ENCODE measurements at places on chromosomes 3 and 15.
A peak's percentile ranks its signal among the peaks of the same experiment; 100 is the strongest.

DNA sequence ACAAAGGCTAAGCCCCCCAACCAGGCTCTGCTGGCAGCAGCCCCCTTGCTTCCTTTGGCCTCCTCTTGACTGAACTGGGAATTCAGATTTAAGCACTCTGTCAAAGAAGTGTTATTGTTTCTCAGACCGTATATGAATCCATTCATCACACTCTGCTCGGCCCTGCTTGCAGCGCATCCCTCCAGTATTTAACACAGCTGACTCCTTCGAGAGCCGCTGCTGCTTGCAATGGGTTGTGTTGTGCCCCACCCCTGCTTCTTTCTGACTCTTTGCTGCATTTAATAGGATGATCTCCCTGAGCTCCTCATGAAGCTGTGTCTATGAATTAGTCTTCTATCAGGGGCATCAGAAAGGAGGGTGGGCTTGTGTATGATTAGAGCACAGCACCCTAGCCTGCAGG, 31.2 kb downstream of the C3orf20 start:
- DNase-seq = no peak

DNA sequence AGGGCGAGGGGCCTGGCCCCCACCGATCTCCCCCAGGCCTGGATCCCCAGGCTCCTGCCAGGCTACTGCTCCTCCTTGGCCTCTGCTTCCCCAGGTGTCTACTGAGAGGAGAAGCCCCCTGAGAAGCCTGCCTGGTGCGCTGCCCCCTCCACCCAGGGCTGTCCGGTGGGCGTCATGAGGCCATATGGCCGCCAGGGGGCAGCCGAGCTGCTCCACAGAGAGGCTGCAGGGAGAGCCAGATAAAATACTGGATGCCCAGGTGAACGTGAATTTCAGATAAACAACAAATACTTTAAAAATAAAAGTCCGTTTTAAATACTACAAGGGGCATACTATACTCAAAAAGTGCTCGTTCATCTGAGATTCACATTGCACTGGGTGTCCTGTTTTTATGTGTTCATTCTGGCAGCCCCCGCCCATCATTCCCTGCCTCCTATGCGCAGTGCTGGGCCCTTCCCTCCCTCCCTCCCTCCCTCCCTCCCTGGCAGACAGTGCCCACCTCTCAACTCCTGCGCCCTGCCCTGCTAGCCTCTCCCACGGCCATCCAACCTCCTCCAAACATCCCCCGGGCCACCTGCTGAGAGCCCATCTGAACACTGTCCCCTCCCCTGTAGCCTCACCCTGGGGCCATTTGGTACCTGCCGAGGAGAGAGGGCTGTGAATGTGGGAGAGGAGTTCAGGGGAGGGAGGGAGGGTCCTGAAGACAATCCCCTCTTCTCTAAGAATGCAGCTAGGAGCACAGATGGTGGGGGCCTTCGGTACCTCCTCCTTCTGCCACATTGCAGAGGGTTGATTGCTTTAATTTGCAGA, 29.6 kb downstream of the PSTPIP1 start:
- peak; percentile 42 for DNase-seq

DNA sequence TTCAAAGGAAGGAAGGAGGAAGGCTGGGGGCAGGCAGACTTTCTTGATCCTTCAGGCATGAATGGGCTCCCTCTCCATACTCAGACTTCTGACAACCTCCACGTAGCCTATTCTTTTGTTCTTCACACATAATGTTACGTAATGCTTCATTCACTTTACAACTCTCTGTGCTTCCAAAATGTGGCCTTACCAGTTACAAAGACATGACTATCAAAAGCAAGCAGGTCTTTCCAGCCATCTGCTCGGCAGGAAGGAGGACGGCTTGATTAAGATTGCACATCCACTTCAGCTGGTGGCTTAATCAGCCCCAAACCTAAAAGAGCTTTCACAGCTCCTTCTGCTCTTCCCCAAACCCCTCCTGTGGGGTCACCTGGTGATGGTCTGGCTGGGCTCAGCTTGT, 263.2 kb downstream of the XXYLT1 start:
- no peak for DNase-seq

DNA sequence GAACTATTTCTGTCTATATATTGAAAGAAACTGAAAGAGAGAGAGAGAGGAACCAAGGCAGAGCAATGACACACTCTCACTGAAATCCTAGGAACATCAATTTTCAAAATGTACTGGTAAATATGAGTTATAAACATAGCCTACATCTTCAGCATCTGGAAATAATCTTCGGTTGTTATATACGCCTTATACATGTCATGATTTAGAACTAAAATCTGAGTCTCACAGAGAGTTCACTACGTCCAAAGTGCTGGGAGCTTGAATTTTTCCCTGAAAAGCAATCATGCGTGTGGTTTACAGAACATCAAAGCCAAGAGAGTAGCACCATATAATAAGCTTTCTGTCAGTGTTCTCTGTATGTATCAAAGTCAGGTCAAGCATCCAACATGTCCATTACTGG, 420.0 kb upstream of the CBLB start:
- no peak for DNase-seq

DNA sequence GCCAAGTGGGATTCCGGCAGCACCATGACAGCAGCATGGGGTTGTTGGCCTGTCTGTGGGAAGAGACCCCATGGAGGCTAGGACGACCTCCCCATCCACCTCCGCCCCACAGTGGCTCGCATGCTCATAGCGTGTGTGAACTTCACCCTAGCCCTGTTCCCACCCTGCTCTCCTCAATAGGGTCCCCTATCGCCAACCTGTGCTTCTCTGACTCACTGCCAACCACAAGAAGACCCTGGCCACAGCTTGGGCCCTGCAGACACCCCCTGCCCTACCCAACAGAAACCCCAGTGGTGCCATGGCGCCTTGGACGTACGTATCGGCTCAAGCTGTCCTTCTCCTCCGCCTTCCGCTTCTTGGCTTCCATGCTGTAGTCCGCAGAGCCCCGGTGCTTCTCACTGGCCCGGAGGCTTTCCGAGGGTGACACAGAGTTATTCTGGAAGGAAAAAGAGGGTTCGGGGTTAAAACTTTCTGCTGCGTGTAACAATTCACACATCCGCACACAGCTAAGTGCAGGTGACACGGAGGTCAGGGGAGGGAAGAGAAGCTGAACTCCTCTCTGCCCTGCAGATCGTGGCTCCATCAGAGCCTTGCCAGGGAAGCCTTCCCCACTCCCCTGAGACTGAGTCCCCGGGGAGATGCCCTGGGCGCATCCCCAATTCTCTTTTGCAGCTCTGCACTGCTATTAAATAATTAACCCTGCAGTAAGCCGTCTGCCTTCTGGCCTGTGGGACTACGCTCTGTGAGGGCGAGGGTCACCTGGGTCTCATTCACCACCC, 37.3 kb downstream of the TLE3 start:
- DNase-seq = no peak

GRCh38 chr15:60842694-60843093, 363.8 kb upstream of the ICE2 start:
- no peak for DNase-seq

DNA sequence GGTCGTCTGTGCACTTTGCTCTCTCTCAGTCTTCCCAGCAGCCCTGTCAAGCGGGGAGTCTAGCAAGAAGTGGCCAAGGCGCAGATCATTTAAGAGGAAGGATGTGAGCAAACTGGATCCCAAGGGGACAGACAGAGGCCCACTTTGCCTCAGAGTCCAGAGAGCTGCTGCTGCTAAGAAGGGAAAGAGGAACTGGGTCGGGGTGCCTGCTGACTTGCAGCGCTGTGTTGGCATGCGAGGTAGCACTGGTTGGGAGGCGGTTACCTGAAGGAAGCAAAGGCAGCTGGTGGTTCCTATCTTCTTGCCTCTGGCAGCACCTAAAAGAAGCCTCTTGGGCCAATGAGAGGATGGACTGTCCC, 28.1 kb downstream of the SMAD3 start:
- DNase-seq = no peak

GRCh38 chr3:90056281-90057032, 949.0 kb downstream of the EPHA3 start:
- DNase-seq = no peak

DNA sequence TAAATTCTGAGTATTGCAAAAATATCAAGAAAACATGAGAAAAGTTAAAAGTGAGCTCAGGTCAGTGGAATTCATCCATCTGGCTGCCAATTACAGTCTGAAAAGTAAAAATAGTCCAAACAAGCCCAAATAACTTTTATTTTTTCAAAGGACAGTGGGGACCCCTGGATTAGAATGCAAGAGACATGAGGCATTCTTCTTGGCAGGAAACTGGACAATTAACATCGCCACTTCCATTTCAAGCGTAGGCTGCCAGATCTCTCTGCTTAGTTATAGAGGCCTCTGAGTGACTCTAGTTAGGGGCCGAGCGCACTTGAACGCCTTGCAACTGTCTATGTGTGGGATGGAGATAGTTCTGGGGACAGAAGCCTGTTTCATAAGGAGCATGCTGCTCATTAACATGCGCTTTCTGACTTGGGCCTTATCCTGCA, 189.1 kb downstream of the GHSR start:
- DNase-seq = no peak

GRCh38 chr3:126321490-126321889, 35.7 kb downstream of the KLF15 start:
- DNase-seq = no peak

GRCh38 chr3:103056542-103056941, 621.7 kb downstream of the ZPLD1 start:
- DNase-seq = no peak

GRCh38 chr3:72088486-72089025, 303.6 kb upstream of the PROK2 start:
- DNase-seq = no peak

DNA sequence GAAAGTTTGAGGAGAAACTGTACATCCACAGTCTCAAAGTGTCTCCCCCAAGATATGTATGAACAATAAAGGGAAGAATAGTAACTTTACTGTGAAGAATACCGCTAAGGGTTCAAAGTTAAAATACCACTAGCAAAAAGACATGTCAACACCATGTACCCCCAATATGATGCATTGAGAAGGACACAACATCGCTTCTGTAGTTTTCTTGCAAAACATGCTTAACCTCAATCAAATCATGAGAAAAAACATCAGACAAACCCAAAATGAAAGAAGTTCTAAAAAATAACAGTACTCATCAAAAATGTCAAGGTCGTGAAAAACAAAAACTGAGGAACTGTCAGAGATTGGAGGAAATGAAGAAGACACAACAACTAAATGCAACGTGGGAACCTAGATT, 3.6 kb downstream of the HERC1 start:
- no peak for DNase-seq

DNA sequence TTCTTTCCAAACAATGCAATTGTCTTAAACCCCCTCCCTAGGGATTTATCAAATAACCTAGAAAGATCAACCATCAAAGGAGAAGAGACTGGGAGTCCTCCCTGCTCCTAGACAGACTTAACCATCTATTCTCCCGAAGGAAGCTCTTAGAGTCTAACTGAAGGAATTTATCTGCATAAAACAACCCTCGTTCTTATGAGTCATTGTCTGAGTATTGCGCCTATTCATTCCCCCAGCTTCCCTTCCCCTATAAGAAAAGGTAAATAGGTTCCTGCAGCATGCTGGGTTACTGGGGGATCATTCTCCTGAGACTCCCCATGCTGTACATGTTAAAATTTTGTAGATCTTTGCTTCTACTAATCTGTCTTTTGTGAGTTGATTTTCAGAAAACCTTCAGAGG, 412.7 kb downstream of the OCA2 start:
- DNase-seq = no peak

DNA sequence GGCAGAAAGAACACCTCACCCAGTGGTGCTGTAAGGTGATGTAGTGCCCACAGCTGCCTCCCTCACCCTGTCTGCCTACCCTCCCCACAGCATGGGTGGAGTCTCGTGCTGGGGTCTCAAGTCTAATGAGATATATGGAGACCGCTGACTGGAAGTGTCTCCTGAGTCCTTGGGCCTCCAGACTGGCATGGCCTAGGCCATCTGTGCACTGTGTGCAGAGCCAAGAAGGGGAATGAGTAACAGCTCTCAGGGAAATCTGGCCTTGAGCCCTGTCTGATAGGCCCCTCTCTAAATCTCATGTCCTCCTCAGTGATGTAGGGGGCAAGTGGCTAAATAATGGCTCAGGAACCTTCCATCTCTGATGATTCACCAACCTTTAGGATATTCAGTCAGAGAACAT, 277.4 kb downstream of the PLCL2 start:
- no peak for DNase-seq

- no peak for DNase-seq
These were observed 71.7 kb downstream of the OXSM start for GRCh38 chr3:25861566-25861965.

DNA sequence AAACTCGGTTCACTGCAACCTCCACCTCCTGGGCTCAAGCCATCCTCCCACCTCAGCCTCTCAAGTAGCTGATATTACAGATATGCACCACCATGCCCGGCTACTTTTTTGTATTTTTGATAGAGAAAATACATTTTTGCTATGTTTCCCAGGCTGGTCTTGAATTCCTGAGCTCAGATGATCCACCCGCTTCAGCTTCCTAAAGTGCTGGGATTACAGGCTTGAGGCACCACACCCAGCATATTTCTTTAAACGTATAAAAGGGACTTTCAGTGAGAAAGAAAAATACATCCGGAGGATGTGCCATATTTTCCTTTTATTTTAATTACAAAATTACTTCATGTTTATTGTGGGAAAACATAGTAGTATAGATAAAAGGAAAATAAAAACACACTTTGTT, 55.2 kb downstream of the RPL39L start:
- DNase-seq = no peak

DNA sequence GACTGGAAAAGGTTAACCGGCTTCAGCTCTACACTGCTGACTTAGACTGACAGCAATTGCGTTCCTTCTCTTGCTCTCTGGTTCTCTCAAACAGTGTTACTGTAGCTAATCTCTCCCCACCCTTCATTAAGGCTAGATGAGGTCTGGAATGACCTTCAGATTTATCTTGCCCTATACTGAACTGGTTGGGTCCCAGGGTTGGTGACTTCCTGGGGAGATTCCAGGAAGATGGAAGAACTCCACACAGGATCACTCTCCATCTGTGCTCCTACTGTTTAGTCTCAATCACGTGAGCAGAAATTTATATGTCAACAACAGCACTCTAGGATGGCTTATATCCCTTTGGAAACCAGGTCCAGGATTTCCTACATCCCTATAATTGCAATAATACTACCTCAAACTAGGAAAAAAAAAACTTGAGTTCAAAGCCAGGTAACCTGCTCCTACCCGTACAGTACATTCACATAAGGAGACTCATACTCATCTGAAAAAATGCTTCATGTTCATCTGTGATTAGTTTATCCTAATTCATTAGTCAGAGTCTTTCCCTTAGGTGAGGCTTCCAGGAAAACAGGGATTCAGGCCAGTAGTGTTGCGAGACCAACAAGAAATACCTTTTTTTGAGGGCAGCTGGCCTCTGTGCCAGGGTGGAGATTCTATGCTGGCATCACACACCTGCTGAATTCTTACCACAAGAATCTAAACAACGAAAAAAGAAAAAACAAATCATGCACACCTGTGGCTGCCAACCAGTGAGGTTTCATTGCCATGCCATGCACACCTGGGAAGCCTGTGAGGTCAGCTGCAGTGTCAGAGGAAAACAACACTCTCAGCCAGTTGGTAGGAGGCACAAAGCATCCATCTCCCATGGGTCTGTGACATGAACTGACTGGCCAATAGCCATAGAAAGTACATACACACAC, 297.3 kb downstream of the MECOM start:
- DNase-seq = no peak

- DNase-seq = no peak
These were observed 512 bp downstream of the IQCF5 start for GRCh38 chr3:51874889-51875288.
